ENCODE measurements at places on chromosomes 4 and X.

DNA sequence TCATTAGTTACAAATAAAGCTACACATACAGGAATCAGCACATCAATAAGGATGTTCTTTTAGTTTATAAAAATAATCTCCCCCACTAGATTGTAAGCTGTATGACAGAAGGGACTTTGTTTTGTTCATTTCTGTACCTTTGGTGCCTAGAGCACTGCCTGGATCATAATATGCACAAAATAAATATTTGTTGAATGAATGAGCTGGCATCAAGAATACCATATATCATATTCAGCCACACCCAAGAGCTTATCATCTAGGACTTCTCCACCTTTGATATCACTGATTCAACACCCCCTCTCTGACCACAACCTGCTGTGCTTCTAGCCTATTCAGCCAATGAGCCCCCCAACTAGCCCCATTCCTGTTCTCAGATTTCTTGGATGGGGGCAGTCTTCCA lies 10.6 kb downstream of the SYTL4 start:
- no peak for DNase-seq

DNA sequence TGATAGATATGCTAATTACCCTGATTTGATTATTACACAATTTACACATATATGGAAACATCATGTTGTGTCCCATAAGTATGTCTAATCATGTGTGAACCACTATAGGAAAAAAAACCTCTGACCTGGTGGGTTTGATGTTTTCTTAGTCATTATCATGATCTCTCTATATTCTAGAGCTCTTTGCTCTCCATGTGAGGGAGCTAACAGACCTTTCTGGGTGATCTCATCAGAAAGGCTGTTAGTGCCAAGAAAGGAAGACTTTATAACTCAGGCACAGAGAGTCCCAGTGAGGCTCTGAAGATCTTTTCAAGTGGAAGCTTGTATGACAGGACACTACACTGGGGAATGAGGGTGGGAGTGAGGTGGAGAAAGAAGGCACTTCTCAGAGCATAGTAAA lies 527.7 kb upstream of the MAGEB2 start:
- no peak for DNase-seq

DNA sequence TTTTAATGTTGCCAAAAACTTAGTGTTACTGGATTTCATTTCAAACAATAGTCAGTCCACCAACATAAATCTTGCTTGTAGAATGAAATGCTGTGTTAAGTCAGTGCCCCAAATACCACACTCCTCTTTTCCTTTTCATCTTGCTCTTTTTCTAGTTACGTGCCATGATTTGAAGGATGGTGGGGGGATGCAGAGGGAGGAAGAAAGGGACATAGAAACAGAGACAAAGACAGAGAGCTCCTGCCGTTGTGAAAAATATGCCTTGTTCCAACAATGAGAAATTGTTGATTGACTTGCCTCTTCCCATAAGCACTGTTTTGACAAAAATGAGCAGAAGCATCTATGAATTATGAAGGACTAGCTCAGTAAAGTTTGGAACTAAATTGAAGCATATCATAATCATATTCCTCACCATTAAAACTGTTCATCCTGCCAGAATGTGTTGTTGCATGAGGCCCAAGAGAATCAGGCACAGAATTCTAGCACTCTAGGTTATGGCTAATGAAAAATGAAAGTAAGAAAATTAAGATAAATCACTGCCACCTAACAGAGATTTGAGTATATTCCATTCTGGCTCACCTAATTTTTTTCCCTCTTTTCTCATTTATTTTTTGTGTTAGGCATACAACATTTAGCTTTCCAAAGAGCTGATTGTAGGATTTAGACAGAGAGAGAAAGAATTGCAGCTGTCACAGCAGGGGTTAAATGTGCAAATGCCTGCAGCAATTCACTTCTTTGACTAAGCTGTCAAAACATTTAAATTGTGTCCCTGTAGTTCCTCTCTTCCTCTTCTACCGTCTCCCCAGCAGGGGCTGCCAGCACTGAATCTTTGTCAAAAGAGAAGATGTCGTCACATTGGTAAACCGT lies 111.6 kb upstream of the PTPN13 start:
- DNase-seq, result no peak

GRCh38 chr4:27008679-27009078 lies 148.0 kb downstream of the STIM2 start:
- DNase-seq, result no peak

- DNase-seq, result no peak
Measured at GRCh38 chrX:13570261-13570605, 832 bp downstream of the EGFL6 start.

GRCh38 chr4:140739971-140740370 lies 16.2 kb downstream of the TBC1D9 start:
- no peak for DNase-seq

GRCh38 chrX:35507701-35508100 lies 290.4 kb upstream of the MAGEB16 start:
- DNase-seq, result no peak

DNA sequence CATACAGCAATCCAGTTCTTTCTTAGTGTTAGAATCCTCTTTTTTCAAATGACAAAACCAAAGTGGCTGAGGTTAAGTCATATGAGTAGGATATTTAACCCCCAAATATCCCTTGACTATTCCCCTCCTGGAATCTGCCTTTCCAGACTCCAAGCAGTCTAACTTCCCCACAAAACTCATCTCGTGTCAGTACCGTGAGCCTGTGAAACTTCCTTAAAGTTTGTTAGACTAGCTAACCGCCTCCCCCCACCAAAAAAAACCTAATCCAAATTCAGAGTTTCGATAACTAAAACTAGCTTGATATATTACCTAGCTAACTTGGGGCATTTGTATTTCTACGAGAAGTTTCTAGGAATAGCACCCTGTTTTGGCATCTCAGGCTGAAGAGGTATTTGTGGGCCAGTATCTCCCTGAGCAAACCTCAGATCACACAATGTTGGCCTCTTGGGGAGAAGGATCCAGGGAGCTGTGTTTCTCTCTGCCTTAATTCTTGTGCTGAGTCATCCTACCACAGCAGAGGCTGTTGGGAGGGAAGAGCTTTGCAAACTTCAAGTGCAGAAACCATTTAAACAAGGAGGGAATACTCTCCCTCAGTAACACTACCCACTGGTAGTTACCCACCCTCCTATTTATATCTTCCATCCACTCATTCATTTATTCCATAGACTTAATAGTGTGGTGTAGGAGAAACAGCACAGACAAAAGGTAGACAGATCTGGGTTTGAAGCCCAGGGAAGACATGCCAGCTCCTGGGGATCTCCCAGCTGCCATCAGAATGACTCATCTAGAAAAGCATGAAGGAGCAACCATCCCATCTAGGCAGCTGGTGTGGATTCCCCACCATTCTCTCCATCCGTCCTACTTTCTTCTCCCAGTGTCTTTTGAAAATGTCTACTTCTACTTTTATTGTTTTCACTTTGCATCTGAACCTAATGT lies 39.3 kb upstream of the TXK start:
- DNase-seq, result no peak

GRCh38 chr4:53532521-53532920 lies 58.8 kb downstream of the LNX1 start:
- no peak for DNase-seq

DNA sequence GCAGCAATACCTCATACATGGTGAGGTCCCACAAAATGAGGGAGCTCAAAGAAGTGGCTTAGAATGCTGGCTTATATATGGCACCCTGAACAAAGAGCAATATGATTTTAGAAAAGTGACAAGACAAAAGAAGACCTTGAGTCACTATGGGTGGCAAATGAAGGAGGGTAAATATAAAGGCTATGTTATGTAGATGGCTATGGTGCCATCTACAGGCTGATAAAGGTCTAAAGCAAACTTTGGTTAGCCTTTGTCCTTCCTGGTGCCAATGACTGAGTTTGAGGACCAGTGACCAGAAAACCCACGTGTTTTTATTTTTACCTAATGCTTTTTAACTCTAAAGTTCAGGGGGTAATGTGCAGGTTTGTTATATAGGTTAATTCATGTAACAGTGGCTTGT lies 151.8 kb downstream of the CCNG2 start:
- DNase-seq, result no peak

DNA sequence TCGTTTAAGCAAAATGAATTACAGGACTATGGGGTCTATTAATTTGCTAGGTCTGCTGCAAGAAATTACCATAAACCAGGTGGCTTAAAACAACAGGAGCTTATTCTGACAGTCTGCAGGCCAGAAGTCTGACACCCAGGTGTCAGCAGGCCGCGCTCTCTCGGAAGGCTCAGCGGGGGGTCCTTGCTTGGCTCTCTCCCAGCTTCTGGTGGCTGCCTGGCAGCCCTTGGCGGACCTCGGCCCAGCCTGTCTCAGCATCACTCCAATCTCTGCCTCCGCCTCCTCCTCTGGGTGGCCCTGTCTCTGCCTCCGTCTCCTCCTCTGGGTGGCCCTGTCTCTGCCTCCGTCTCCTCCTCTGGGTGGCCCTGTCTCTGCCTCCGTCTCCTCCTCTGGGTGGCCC lies 580.5 kb upstream of the FAT1 start:
- no peak for DNase-seq

- DNase-seq, result no peak
Measured at GRCh38 chrX:1477801-1478458, 25.2 kb upstream of the ASMTL start.

DNA sequence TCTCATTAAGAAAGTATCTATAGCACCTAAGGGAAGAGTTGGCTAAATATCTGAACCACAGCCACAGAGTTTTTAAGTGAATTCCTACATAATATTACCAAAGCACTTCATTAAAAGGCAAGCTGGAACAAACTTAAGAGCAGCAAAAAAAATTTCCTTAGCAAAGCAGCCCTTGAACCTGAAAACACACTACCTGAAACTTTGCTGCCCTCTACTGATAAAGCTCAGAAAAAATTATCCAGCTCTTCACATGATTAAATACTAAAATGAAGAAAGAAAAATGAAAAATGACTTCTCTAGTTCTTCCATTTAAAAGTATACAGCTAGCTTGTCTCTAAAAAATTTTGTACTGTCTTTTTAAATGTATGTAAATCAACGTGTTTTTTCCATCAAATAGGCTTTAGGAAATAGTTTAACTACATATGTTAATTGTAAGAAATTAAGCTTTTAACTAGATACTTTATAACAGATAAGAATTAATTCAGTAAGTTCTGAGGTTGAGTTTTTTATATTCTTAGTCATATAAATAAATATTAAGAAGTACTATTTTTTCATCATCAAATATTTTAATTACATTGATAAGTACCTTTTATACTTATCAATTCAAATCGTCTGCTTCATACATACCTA lies 156.1 kb downstream of the STPG2 start:
- no peak for DNase-seq

DNA sequence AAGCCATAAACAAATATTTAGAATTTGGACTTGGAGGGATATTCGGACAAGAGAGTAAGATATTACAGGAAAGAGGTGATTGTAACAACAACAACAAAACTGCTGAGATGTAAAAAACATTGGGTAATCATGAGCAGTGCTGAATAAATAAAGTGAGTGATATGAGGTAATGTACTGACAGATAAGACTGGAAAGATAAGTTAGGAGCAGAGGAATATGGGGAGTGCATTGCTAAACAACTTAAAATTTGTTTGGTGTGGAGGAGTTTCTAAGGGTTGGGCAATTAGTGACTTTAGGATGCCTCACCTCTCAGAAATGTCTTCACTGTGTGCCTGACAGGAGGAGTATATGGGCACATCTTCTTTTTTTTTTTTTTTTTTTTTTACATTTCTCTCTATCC lies 637.8 kb upstream of the GRIA3 start:
- DNase-seq, result no peak

DNA sequence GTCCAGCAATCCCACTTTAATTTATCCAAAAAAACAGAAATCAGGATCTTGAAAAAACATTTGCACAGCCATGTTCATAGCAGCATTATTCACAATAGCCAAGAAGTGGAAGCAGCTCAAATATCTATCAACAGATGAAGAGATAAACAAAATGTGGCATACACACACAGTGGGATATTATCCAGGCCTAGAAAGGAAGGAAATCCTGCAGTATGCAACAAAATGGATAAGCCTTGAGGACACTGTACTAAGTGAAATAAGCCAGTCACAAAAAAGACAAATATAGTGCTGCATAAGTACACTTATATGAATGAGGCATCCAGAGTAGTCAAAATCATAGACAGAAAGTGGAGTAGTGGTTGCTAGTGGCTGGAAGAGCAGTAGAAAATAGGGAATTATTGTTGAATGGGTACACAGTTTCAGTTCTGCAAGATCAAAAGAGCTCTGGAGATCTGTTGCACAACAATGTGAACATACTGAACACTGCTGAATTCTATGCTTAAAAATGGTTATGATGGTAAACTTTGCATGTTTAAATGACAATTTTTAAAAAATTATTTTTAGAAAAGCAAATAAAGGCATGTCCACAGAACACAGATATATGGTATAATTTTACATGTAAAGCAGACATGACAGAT lies 25.6 kb downstream of the CHM start:
- no peak for DNase-seq

- DNase-seq, result no peak
Measured at GRCh38 chr4:163707873-163708272, 213.4 kb downstream of the TMA16 start.

- no peak for DNase-seq
Measured at GRCh38 chrX:21151051-21151450, 223.2 kb upstream of the CNKSR2 start.

- no peak for DNase-seq
Measured at GRCh38 chr4:109375778-109376414, 57.7 kb upstream of the SEC24B start.

- no peak for DNase-seq
Measured at GRCh38 chrX:44291468-44292092, 51.9 kb downstream of the EFHC2 start.

DNA sequence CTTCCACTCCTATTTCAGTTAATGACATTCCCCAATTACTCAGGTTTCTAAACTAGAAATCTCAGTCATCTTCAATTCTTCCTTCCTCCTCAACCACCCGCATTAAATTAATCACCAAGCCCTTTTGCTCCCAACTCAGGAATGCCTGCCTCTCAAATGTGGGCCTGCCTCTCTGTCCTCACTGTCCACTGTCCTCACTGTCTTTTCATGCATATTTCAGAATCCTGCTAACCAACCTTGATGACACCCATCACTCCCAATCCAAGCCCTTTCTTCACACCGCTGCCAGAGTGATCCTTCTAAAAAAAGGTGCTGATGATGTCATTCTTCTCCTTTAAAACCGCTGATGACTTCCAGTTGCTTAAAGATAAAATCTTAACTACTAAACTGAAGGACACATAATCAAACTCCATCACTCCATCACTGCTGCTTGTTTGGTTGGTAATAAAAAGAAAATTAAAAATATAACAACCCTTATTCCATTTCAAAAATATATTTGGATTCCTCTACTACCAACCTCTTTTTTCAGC lies 5.1 kb upstream of the APBB2 start:
- DNase-seq, result no peak
